Subcutaneous adipose tissue (tissue), 4 donors: ENCODE measurements at places on chromosomes 5 and 9. TPM values are rescaled to one million over a fixed set of nuclear protein-coding genes. Genes with fewer than 3 reads are reported as not detected.

C7 gene
- total RNA-seq = 72.4 TPM

HTR4 gene
- not detected for total RNA-seq

SMIM33 gene
- not detected for total RNA-seq

DBN1 gene
- total RNA-seq = 26.7 TPM

MEIKIN gene
- total RNA-seq = 1.5 TPM

ARID3C gene
- total RNA-seq = not detected

KIAA1958 gene
- 2.2 TPM for total RNA-seq

ZNG1A gene
- total RNA-seq = 36.2 TPM

MORN5 gene
- total RNA-seq = not detected

XRCC4 gene
- 17.2 TPM for total RNA-seq

PCDHGA12 gene
- total RNA-seq = 4.8 TPM

SLC2A6 gene
- total RNA-seq = 2.8 TPM

NTNG2 gene
- total RNA-seq = 0.44 TPM

SLC4A9 gene
- not detected for total RNA-seq

VCAN gene
- 287 TPM for total RNA-seq

LCP2 gene
- 57.3 TPM for total RNA-seq

ST8SIA4 gene
- total RNA-seq = 10.4 TPM

PCDHA5 gene
- total RNA-seq = 0.51 TPM

FGF18 gene
- total RNA-seq = 0.33 TPM

SCGB3A1 gene
- not detected for total RNA-seq

ROR2 gene
- 0.33 TPM for total RNA-seq

SPINK7 gene
- not detected for total RNA-seq

FBP1 gene
- 16.3 TPM for total RNA-seq

DUSP1 gene
- total RNA-seq = 742 TPM

ORM2 gene
- total RNA-seq = 2.4 TPM

KCNN2 gene
- not detected for total RNA-seq

ENTPD2 gene
- not detected for total RNA-seq

TAF1L gene
- total RNA-seq = not detected

AMBP gene
- total RNA-seq = not detected

AHRR gene
- total RNA-seq = 0.44 TPM

FAM53C gene
- total RNA-seq = 18.5 TPM

IFNA2 gene
- not detected for total RNA-seq

IL5 gene
- total RNA-seq = not detected
